ENCODE measurements at places on chromosomes 5 and 9.
A peak's percentile ranks its signal among the peaks of the same experiment; 100 is the strongest.

DNA sequence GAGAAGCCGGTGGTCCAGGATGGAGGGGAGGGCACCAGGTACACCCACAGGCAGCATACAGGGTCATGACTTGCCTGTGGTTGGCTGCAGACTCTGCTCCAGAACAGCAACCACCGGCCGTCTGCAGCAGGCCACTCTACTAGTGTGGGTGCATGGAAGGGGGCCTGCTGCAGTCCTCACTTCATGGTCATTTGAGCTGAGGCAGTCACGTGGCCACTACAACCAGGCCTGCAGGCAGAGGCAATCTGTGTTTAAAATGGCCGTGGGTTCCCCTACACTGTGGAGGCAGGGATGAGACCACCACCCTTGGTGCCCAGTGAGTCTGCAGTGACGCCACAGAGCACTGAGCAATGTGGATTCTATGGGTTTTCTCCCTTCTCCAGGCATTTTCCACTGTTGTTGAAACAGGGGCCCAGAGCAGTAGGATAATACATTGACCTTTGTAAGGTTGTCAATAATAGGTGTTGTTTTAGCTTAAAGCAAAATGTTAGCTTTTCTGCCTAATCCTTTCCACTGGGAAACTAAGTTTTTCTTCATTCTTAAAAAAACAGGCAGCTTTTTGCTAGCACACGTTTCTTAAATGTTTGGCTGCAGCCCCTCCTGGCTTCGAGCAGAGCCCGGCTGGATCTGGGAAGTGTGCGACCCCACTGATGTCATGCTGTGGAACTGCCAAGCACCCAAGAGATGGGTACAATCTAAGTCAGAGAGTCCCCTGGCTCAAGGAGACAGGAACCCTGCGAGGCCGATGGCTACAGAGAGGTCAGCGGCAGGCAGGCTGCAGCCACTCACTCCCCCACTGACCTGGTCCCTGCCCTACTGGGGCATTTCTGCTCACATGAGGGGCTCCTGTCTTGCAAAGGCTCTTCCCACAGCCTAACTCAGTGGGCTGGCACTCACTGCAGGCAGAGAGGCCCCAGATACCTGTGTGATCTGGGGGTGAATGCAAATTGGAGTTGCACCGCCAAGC is 21.2 kb downstream of the GADD45G start:
- DNase-seq: no peak

DNA sequence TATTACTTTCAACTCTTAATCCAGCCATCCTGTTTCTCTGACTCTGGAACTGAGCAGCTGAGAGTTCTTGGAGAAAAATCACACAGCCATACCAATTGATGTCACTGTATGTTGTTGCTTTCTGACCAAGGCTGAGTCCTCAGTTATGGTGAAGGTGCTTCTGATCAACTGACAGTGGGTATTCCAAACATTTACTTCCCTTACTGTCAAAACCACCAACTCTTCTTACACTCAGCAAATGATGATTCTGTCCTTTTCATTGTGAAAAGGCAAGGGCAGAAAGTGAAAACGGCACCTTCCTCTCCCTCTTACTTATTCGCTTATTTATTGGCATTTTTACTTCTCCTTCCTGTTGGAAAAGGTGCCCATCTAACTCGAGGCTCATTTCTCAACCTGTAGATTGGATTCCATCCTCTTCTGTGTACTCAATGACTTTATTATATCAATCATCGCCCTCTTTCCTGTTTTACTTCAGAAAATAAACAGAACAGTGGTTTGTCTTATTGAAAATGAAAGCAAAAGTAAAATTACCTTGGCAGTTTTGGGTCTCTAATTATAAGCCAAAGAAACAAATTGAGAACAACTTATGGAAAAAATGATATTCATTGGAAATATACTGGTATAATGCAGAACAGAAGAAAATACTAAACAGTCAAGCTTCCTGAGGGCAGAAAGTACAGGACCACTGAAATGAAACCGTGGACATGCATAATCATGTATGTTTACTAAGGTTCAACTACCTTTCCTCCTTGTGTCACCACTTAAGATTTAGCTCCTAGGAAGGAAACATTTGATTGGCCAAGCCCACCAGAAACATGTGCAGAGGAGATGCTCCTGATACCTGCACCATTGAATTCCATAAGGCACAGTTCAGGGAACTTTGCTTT is 104.5 kb upstream of the CHD1 start:
- no peak for DNase-seq

DNA sequence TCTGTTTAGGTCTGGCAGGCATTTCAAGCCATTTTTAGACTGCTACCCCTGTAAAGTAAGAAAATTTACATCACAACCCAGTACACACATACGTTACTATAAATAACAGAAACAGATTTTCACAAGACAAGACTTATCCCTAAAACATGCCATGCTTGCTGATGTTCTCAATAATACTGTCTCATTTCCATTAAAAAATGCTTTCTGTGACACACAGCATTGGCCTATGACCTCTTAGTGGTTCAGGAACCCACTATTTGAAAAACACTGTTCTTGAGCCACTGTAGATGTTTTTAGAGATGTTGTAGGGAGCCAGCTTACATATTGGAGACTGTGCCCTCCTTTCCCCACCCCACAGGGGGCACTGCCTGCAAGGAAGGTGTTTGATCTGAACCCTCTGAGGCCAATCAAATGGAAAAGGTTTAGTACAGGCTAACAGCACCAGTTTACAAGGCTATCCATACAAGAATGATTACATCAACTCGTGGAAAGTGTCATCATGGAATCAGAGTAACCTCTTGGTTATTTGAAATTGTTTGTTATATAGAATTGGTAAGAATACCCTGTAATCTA is 30.8 kb downstream of the ZSWIM6 start:
- DNase-seq: no peak

DNA sequence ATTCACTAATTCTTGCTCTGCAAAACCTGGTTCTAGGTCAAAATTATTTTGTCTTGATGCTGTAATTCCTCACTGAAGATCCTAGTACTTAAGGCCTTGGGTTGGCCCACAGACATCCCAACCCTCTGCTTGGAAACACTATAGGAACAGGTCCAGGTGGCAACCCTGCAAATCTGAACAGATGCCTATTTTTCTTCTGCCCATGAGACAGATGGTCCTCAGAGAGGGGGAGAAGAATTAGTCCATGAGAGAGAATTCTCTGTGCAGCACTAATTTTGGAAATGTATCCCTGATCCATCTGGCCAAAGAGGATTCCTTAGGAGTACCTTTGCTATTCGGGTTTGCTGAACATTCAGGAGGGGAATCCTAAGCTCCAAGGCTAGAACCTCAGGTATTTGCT is 156.3 kb downstream of the ELAVL2 start:
- no peak for DNase-seq

DNA sequence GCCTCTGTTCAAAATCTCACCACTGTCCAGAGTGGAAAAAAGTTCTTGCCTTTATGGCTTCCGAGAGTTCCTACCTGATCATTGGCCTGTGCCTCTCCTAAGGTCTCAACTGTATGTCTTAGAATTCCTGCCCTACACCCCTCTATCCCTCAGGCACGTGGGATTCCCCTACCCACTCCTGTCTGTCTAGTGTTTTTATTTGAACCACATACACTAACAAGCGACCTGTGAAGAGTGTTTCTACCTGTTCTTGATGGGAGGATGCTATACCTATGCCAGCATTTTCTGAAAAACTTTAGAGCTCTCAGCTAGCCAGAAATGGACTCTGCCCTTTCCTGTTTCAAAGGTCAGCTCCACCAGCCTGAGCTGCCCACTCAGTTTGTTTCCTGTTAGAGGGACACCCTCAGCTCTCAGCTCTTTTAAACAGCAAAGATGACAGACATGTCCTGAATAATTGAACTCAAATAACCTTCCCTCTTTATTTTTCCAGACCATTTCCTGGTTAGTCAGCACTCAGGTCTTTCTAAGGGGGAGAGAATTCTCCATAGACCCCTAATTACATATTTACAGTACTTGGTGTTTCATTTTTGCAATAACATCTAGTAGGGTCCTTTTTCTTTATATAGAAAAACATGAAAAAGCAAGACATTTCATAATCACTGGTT is 214.8 kb downstream of the AOPEP start:
- no peak for DNase-seq

GRCh38 chr9:21943464-21943863 is 50.7 kb downstream of the CDKN2A start:
- no peak for DNase-seq

DNA sequence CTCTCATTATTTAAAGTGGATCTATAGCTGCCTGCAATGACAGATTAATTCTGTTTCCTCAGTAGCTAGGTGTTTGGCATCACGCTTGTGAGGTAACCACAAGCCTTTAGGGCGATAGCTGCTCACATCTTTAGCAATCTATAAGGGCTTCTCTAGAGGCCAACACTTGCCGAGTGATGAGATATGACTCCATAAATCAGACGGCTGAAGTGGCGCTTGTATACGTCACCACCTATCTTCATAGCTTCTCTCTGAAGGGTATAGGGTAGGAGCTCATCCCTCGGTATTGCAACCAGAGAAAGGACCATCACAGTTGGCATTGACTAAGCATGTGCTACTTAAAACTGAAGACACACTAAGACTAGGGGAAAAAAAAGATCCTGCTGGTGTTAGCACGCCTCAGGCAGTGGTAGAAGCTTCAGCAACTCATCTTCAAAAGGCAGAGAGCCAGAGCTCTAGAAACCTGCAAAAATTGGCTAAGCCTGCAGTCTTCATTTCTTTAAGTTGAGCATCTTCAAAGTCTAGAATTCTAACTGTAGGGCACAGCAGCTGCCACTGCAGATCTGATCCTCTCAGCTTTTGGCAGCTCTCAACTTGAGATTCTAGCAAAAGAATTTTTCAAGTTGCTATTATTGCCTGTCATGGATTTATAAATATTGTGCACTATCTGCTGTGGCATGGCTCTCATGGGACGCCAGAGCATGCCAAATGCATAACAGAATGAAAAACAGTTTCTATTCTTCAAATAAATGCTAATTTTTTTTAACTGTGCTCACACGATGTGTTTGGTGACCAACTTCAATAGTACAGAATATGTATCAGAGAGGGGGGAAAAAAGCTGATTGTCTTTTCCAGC is 37.5 kb downstream of the PSMB7 start:
- no peak for DNase-seq

DNA sequence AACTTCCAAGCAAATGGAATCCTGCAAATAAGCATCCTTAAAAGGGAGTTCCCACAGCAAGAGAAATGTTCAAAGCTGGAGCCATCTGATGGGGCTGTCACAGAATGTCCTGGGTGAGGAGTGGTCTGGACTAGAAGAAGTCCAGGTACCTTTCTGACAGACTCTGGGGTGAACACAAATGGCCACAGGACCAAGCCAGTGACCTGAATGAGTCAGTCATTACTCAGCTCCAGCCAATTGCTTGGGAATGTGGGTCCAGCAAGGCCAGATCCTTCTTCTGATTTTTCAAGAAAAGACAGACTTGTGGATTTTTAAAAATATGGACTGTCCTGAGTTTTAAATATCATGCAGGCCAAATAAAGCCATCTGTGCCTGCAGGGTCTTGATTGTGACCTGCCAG is 30.1 kb downstream of the GALNT10 start:
- DNase-seq: no peak

DNA sequence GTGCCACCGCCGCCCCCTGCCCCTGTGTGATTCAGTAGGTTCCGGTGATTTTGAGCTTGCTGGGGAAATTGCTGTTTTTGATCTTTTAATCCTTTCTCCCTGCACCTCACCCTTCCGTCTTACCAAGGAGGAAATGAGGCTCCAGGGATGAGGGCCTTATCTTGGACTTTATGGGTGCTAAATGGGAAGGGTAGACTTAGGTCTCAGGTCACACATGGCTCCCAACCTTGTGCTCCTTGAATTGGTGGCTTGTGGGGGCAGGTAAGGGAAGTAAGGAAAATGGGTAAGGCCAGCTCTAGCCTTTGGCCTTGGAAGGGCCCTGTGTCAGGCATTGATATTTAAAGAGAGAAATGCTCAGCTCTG is 1.9 kb downstream of the ERGIC1 start:
- DNase-seq: no peak

DNA sequence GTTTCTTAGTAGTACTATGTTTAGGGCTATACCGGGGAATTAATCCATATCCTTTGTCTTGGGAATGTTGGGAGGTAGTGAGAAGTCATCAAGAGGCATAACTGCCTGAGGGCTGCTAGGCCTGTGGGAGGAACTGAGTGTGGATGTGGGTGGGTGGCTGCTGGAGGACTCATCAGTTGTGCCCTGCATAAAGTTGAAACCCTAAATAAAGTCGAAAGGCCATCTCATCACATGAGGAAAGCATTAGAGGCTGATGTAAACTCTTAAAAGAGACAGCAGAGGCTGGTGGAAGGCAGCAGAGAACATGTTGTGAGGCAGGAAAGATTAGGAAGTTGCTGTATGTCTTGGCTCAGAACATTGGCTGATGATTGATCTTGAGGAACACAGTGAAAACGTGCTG is 143.8 kb downstream of the MAST4 start:
- no peak for DNase-seq

GRCh38 chr5:128924299-128924698 is 41.0 kb upstream of the SLC27A6 start:
- DNase-seq: no peak

- peak; percentile 2 for DNase-seq
Measured at GRCh38 chr5:44875661-44876605, 67.2 kb downstream of the MRPS30 start.
